ENCODE measurements at places on chromosomes 13 and 19. TPM values are rescaled to one million over a fixed set of nuclear protein-coding genes. Genes with fewer than 3 reads are reported as not detected.

The UBE2M gene
- 115 TPM for total RNA-seq

The CEACAM7 gene
- not detected for total RNA-seq

The SSC5D gene
- 5.7 TPM for total RNA-seq

The NCR1 gene
- total RNA-seq, result not detected

The ZNF610 gene
- 4.6 TPM for total RNA-seq

The SYT3 gene
- total RNA-seq, result not detected

The TPTE2 gene
- not detected for total RNA-seq

The ZNF587 gene
- total RNA-seq, result 16.4 TPM

The SPACA6 gene
- 12.8 TPM for total RNA-seq

The SLC6A16 gene
- total RNA-seq, result not detected

The RGS9BP gene
- 0.47 TPM for total RNA-seq

The PPM1N gene
- total RNA-seq, result 0.35 TPM
